ENCODE measurements at places on chromosomes 6 and 20.

DNA sequence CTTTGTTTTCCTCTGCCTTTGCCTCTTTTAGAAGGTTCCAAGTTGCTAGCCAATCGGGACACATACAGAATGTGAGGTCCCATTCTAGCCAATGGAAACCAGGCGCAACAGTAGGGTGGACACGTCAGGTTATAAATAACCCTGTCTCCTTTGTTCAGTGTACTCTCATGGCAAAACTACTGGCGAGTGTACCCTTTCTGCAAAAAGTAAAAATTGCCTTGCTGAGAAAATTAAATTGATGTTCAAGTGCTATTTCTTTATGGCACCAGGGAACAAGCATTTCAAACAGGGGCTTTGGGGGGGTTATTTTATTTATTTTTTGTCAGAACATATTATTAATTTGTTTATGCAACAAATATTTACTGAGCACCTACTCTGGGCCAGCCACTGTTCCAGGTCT is 123.6 kb upstream of the SRSF6 start:
- no peak for DNase-seq

GRCh38 chr6:74534465-74535211 is 671.2 kb downstream of the COL12A1 start:
- no peak for DNase-seq

- DNase-seq, result no peak
These were observed 118.2 kb downstream of the PACRG start for GRCh38 chr6:162845972-162846371.

- no peak for DNase-seq
These were observed 21.6 kb downstream of the CMTR1 start for GRCh38 chr6:37454420-37455140.

DNA sequence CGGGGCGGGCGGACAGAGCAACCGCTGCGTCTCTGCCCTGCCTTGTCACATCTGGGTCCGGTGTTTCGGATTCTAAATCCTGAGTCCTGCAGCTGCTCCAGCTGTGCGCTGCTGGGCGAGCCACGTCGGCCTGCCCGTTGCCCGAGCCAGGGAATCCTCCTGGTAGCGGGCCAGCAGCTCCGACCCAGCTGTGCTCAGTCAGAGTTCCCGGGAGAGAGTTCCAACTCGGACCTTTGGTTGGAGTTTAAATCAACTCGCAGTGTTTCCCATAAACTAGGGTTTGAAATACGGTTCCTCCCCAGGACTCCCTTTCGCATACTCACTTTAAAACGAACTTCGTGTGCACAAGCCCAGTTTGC is 315 bp upstream of the PDE10A start:
- DNase-seq, result no peak

- no peak for DNase-seq
These were observed 4.5 kb upstream of the FAM110A start for GRCh38 chr20:828987-829386.

- DNase-seq, result no peak
These were observed 19.4 kb downstream of the MAP3K5 start for GRCh38 chr6:136772685-136773472.

DNA sequence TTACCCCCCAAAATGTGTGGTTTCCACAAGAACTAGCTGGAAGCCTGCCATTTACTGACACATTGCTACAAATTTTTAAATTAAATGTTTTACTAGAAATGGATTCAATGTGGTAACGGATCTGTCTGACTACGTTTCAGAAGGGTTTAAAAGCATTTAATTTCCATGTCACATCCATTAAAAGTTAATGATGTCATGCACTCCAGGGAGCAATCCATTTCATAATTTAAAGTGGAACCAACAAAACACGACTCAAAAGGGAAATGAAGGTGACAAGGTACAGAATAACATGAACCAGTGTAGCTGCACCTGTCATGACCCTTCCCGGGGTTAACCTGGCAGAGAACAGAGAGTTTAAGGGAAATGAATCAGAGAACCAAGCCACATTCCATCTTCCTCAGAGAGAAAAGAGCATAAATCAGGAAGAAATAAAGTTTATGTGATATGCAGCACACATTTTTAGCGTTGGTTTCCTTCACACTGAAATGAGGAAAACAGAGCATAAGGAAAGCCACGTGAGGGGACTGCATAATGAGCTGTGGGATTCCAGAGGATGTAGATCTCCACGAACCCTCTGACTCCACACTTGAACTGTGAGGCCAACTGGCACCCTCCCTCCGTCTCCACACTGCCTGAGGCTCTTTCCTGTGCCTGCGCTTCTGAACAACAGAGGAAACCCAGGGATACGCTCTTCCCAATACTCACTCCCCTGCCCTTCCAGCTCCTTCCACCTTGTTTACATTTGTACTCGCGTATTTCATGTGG is 170.3 kb upstream of the AHI1 start:
- peak; percentile 39 for DNase-seq

- no peak for DNase-seq
These were observed 15.7 kb upstream of the SRSF3 start for GRCh38 chr6:36578431-36578830.

DNA sequence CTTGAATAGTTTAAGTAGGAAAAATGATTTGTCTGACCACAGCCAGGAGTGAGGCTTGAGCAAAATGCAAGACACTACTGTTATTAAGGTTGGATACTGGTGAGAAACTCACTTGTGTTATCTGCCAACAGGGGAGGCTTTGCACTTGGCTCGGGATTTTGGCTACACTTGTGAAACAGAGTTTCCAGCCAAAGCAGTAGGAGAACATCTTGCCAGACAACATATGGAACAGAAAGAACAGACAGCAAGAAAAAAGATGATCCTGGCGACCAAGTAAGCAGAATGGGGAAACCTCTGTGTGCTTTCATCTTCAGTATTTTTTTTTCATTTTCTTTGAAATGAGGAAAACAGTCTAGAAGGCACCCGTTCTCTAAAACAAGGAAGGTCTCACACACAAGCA is 31.6 kb downstream of the TFAP2D start:
- no peak for DNase-seq

GRCh38 chr6:77040568-77041195 is 422.6 kb downstream of the HTR1B start:
- no peak for DNase-seq

DNA sequence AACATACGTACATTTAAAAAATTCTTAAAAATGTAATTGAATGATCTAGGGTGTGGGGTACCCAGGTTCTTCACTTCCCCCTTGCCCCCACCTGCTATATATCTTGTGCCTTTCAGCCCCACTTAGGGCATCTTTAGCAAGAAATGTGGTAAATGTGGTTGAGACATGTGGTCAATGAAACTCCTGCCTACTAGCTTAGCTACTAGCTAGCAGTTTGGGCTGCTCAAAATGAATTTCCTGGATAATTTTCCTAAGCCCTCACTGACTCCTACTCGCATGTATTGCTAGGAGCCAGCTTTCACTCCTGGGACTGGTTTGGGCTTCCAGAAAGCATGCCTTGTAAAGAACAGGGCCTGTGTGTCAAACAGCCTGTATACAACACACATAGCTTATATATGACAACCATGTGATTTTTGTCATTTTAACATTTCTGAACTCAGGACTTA is 257.3 kb downstream of the ATXN1 start:
- no peak for DNase-seq

DNA sequence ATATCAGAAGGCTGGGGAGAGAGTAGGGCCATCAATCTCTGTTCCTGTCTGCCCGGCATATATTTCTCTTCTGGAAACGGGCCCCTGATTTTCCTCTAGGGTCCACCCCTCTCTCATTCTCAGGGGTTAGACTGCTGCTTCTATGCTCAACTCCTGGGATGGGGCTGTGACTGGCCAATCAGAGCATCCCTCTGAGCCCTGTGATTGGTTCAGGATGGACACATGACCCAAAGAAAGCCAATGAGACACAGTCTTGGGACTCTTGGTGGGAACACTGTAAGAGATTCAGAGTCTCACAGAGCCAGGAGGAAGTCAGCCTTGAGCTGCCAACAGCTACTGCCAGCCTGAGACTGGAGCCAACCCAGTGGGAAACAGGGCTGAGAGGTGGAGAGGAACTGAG is 31.0 kb upstream of the KCNB1 start:
- DNase-seq, result no peak

DNA sequence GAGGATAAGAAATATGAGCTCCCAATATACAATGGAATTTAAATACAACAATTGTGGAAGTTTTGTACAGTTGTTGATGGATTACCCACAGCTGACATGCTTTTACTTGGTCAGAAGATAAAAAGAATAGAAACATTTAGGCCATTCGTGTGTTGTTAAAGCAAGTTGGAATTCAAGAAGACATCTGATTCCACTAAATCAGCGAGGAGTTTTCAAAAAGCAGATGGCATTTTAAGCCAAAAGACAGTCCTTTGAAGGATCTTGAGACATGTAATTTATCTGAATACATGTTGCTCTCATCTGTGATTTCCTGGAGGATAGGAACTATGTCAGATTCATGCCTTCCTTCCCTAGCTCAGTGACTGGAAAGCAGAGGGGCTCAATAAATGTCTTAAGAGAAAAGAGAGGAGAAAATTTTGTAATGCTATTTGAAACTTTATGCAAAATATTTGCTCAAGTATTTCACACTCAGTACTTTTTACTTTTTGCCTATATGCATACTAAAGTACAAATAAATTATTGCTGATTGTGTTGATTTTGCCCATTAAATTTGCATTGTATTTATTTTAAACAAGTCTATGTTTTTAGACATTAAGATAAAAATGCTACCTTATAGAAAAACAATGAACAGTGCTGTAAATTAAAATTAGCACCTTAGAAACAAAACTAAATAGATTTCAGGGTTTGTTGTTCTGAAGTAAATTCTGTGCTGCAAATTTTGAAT is 733.8 kb upstream of the FLRT3 start:
- peak; percentile 3 for DNase-seq

GRCh38 chr6:157034436-157035230 is 257.5 kb downstream of the ARID1B start:
- no peak for DNase-seq

GRCh38 chr6:31631681-31632278 is 11.3 kb downstream of the PRRC2A start:
- no peak for DNase-seq

GRCh38 chr20:2164966-2165365 is 63.3 kb downstream of the STK35 start:
- DNase-seq, result no peak

- DNase-seq, result no peak
These were observed 12.7 kb downstream of the DEF6 start for GRCh38 chr6:35310265-35310831.

GRCh38 chr6:138651491-138651890 is 122.1 kb upstream of the CCDC28A start:
- no peak for DNase-seq

GRCh38 chr6:24031496-24031895 is 94.5 kb upstream of the NRSN1 start:
- no peak for DNase-seq
